ENCODE measurements at places on chromosomes 7 and 10. TPM values are rescaled to one million over a fixed set of nuclear protein-coding genes. Genes with fewer than 3 reads are reported as not detected.
A peak's percentile ranks its signal among the peaks of the same experiment; 100 is the strongest.

Gene ITGB8
- total RNA-seq: 5.2 TPM

Gene WEE2
- total RNA-seq: not detected

Gene FAM149B1
- 15.3 TPM for total RNA-seq

Gene AQP1
- total RNA-seq: 352 TPM

GRCh38 chr10:56633876-56634452, 272.9 kb upstream of the ZWINT start:
- DNase-seq: no peak

GRCh38 chr10:118495499-118495898, 99.9 kb downstream of the PRLHR start:
- DNase-seq: no peak

- no peak for DNase-seq
These were observed 149.8 kb upstream of the PRKCQ start for GRCh38 chr10:6729861-6730344.

DNA sequence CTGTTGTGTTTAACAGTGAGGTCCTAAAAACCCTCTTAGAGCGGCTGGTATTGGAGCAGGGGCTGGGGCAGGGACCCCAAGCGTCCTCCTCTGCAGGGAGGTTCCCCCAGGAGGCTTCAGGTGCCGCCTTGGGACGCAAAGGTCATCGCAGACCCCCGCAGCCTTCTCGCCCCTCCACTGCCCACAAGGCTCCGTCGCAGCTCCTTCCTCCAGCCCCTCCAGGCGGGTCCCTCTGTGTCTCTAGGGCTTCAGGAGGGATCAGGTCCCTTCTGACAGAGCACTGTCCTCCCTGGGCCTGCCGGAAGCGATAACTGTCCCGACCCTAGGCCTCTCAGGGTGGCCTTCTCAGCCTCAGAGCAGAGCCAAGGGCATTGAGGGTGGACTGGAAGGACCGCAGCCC, 26.1 kb upstream of the AP5Z1 start:
- no peak for DNase-seq

GRCh38 chr7:147193476-147193875, 1076.9 kb downstream of the CNTNAP2 start:
- DNase-seq: no peak

- no peak for DNase-seq
These were observed 308.2 kb downstream of the AUTS2 start for GRCh38 chr7:69906283-69906995.

DNA sequence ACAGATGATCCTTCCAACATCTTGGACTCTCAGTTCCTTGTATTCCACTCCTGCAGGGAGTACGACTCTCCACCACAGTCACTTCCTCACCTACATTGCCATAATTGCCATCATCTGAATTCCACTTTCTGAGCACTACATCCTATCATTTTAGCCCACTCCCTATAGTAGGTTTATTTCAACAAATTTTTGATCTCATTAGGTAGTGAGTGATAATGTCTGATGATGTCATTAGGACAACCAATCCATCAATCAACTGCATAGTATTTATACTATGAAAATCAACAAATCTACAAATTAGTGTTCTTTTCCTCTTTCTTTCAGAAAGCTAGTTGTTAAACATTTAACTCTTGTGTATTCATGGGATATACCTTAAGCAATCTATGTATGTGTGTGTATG, 13.7 kb upstream of the TRA2A start:
- DNase-seq: no peak

DNA sequence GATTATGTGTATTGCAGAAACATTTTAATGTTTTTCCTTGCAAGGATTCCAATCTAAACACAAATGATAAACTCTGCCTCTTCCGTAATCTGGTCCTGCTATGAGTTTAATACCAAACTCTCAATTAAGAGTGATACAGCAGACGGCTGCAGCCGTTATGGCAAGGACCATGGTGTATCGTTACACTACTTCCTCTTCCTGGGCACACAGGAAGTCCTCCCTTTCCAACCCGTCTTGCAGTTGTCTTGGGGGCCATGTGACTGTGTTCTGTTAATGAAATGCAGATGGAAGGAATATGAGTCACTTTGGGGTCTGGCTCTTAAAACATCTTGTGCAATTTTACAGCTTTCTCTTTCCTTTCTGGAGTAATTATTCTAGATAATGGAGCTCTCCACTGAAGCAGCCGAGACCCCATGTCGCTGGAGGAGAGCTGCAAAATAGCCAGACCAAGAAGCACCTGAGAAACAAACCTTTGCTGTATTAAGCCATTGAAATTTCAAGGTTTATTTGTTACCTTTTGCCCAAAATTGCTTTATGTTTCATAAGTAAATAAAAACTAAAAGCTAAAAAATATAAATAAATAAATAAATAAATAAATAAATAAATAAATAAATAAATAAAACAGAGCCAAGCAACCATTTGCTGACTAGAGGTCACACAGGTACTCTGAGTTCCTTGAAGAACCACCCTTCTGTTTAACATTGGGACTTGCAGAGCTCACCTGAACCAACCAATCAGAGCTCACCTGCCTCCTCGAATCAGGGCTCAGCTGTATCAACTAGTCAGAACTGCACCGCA, 74.7 kb downstream of the FRMPD2 start:
- no peak for DNase-seq

GRCh38 chr7:93923296-93923695, 1.8 kb downstream of the GNG11 start:
- no peak for DNase-seq

DNA sequence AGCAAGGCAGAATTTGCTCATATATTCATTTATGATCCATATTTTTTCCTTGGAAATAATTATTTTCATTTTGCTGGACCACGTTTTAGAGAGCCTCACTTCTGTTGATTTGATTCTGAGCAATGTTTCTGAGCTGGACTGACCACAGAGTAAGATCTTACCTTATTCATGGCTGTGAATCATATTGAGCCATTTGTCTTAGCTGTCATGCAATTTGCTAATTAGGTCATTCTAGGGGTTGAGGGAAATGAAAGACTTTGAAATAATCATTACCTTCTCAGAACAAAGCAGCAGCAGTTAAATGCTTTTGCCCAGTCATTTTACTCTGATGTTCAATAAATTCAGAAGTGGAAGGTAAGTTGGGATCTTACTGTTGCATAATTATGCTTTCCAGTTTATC, 251.4 kb downstream of the SDK1 start:
- no peak for DNase-seq

DNA sequence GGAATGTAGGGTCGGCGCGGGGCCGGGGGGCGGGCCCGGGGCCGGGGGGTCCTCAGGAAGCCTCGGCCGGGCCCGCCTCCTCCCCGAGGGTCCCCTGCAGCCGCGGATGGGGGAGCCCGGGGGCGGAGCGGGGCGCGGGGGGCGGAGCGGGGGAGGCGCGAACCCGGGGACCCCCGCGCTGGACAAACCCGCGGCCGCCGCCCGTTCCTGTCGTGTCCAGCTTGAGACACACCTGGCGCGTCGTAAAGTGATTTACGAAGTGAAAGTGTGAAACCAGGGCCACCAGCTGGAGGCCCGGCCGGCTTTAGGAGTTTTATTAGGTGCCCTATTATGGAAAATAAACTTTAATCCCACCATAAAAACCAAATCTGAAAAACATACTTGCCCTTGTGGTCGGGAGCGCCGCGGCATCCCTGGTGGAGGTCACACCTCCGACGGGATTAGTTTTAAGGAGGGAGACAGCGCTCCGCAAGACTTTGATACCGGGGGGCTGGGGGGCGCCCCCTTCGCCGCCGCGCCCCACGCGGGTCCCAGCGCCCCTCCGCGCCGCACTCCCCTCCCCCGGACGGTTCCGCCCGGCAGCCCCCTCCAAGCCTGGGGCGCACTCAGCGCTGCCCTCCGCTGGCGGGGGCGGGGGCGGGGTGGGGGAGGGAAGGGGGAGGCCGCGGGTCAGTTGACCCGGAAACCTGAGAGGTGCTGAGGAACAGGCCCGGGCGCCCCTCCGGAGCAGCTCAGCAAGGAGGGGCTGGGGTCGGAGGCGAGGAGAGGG, 10.3 kb downstream of the MNX1 start:
- DNase-seq: no peak

DNA sequence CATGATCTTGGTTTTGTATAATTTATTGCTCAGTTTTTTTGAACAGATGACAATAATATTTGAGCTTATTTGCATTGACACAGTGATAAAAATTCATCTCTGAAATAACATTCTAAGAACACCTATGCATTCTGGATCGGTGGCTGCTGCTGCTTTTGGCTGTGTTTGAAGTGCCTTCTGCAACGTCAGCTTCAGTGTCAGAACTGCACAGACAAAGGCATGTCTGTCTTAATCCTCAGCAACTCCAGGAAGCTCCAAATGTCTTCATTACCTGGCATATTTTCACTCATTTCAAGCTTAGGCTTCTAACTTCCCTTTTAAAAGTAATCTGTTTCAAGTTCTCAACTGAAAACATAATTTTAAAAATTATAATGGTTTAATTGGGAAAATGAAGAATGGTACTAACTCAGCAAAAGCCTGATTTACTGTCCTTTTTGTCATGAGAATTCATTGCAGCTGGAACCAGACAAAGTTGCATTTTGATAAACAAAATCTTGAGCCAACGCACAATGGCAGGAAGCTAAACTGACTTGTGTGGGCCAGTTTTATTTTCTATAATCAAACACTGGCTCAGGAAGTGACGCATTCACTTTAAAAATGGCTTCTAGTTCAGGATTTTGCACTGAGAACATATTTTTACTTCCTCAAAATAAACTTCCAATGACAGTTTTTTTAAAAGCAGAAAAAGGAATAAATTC, 38.7 kb downstream of the NPS start:
- DNase-seq: no peak

- DNase-seq: no peak
These were observed 121.6 kb downstream of the SPAG6 start for GRCh38 chr10:22466763-22467334.

DNA sequence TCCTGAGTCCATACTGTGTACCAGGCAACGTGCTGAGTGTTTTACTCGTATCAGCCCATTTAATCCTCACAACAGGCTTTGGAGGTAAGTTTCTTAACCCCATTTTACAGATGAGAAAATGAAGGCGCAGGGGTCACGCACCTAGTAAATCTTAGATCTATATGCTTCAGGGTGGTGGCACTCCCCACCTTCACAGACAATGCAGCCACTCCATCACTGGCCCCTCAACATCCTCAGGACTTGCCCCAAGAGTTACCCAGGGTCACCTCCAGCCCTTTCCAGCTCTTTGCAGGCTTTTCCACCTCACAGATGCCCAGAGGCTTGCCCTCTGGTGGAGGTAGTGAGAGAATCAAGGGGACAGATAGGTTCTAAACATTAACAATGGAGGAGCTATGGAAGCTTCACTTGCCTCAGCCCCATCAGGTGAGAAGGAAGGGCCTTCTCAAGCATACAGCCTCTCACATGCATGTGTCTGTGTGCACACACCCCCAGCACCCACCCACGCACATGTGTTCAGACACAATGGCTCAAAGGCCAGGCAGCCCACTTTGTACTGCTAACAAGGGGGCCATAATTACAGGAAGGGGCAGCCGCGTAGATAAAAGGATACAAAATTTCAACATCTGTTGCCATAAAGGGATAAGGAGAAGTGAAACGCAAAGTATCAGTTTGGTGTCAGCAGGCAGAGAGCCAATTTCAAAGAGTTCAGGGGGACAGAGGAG, 29.1 kb downstream of the DPCD start:
- DNase-seq: no peak

- DNase-seq: no peak
These were observed 3.3 kb upstream of the SHH start for GRCh38 chr7:155815332-155816191.

GRCh38 chr7:116698930-116699721, 27.1 kb downstream of the MET start:
- DNase-seq: no peak

GRCh38 chr7:33248671-33249070, 119.3 kb downstream of the BBS9 start:
- DNase-seq: no peak

GRCh38 chr10:102661658-102662028, 17.4 kb downstream of the TRIM8 start:
- no peak for DNase-seq

DNA sequence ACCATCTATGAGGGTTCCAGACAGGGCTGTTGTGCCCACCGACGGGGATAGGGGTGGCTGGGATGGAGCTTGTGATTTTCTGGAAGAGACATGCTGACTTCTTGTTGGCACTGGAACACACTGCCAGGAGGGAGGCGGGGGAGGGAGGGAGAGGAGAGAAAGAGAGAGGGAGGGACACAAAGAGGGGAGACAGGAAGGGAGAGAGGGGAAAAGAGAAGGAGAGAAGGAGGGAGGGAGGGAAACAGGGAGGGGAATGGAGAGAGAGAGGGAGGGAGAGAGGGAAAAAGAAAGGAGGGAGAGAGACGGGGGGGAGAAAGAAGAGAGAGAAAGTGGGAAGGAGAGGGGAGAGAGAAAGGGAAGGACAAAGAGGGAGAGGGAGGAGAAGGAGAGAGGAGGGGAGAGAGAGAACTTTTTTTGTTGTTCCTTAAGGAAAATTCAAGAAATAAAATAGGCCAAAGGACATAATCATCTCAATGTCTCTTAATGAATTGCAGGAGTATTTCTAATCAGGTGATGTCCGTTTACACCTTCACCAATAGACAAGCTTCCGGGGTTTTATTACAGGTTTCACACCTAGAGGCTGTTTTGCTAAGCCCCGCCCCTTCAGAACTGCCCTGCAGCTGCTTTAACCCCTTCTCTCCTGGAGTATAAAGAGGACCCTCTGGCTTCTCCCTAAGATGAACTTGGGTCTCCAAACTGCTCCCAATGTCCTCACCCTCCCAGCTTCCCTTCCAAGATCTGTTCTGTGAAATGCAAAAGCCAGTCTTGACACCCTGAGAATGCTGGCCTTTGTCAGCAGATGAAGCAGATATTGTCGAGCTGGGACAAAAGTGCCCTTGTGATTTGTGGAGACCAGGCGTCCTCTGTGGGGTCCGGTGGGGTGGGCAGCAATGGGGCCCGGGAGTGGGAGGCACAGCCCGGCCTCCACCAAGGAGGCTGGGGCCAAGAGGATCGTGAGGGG, 82.0 kb upstream of the GTF2IRD1 start:
- no peak for DNase-seq

GRCh38 chr10:88896994-88897853, 17.2 kb downstream of the STAMBPL1 start:
- DNase-seq: peak; percentile 35

DNA sequence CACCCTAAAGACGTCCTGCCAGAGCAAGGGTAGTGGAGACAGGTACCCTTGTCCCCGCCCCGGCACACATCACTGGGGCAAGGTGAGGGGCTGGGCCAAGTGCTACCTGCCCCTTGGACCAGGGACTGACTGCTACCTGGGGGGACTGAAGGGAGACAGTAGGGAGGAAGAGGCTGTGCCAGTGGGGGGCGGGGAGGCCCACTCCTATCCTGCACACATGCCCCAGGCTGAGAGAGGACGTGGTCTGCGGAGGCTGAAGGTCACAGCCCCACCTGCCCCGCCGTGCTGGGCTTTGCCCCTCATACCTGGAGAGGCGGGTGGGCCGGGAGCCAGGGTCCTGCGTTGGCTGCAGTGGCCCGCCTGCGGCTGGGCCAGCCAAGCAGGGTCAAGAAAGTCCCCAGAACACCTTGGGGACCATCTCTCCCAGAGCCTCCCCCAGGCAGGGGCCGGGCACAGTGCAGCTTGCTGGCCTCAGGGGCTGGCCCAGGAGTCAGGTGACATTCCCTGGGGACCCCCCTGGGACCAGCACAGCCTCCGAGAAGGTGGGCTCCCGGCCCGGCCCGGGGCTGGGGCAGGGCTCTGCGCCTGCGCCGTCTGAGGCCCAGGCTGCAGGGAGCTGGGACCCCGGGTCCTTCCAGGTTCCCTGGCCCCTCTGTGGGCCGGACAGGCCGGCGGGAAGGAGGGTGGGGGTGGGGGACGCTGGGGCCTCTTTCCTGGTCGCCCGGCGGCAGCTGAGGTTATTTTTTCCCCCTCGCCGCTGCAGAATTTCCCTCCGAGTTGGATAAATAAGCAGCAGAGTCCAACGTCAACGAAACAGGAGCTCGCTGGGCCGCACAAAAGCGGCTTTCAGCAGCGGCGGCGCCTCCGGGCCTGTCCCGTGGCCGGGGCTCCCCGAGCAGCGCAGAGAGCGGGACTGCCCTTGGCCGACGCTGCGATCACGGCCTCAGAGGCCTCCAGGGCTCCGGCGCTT, 9.8 kb upstream of the FZD9 start:
- DNase-seq: no peak
